ENCODE measurements at places on chromosomes 4 and X. TPM values are rescaled to one million over a fixed set of nuclear protein-coding genes. Genes with fewer than 3 reads are reported as not detected.

RNF128 gene
- 4.2 TPM for total RNA-seq

DNA sequence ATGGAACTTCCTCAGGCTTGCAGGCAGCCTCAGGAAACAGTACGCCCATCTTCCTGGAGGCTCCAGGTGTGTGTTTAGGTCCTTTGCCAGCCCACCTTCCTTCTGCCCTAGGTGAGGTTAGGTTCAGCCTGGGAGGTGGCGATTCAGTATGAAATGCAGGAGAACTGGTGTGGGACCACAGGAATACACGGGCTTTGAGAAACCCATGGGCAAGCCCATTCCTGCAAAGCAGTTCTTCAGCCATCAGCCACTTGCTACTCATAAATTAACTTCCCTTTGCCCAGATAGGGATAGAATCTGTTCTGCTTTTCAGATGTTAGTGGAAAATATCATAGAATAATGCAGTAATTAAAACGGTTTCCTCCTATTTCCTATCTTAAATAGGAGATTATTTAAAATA lies 32.2 kb downstream of the TBC1D14 start:
- DNase-seq, result no peak

GRCh38 chr4:86848136-86848535 lies 1.0 kb downstream of the SLC10A6 start:
- DNase-seq, result no peak

NAA11 gene
- not detected for total RNA-seq

SPANXN4 gene
- total RNA-seq, result not detected

DNA sequence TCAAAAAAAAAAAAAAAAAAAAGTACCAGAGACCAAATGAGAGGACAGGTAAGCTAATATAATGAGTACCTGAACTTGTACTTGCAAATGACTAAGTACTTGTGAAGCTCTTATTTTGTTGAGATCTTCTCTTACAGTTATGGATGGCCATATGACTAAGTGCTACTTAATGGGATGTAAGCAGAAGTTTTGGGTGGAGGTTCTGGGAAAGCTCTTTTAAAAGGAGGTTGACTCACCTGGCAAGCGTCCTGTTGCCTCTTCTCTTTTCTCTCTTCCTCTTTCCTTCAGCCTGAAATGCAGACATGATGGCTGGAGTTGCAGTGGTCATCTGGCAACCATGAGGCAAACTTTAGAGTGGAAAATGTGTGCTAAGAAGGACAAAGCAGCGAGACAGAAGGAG lies 36.9 kb upstream of the MED14 start:
- no peak for DNase-seq

GRCh38 chrX:132986556-132986955 lies 28.1 kb upstream of the HS6ST2 start:
- no peak for DNase-seq

DNA sequence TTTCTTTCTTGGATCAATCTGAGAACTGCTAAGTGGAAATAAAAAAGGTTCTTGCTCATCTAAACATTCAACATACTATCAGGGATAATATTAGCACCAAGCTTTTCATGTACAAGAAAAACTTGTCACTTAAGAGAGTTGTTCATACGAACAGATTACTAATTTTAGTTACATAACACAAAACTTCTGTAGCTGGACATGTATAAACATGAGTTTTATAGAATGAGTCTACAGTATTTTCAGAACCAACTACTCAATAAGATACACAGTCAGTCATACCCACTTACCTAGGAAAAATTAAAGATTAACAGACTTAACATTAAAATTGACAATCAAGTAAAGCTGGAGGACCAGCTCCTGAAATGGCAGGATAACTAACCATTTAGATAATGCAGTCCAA lies 540.1 kb upstream of the FAM241A start:
- DNase-seq, result no peak

GNRHR gene
- not detected for total RNA-seq

STEEP1 gene
- 34.3 TPM for total RNA-seq

- DNase-seq, result no peak
Measured at GRCh38 chr4:87985097-87985886, 9.8 kb downstream of the SPP1 start.

UGT2A2 gene
- total RNA-seq, result 0.69 TPM

CCDC110 gene
- total RNA-seq, result 1.4 TPM

GRCh38 chr4:4991541-4992099 lies 27.6 kb downstream of the CYTL1 start:
- DNase-seq, result no peak

GRCh38 chrX:7654316-7654715 lies 188.7 kb upstream of the VCX start:
- no peak for DNase-seq

DNA sequence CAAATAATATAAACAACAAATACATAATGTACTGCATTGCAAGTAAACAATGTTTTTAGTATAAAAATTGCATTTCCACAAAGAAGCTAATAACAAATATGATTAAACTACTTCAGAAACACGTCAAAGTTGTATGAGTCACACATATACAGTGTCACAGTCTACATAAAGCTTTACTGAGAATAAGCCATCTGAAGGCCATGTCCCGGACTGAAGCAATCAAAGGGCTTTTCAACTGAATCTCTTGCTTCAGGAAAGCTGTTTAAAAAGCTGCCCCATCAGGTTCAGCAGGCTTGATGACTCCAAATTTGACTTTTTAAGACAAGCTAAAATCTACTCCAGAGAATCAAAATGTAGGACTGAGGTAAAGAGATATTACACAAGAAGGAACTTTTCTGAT lies 1476.8 kb downstream of the ADGRL3 start:
- DNase-seq, result no peak

FAM47A gene
- total RNA-seq, result not detected

GRCh38 chr4:52822972-52823701 lies 39.0 kb upstream of the RASL11B start:
- no peak for DNase-seq

PLXNB3 gene
- 2.2 TPM for total RNA-seq

DNA sequence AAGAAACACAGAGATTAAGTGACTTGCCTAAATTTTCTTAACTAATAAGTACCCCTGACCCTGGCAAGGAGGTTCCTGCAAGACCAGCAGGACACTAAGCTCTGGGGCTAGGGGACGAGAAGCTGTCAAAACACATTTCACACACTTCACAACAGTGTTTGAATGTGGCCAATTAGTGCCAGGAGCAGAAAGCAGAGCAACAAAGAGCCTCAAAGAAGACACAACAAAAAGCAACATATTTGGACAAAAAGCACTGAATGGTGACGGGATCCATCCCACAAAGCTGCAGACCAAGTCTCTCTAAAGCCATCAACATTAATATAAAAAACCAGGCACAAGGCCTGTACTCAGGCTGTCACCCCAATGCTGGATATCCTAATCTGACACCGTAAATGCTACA lies 361.9 kb upstream of the RASGEF1B start:
- no peak for DNase-seq

- no peak for DNase-seq
Measured at GRCh38 chrX:96407501-96407900, 277.1 kb upstream of the DIAPH2 start.

RHOXF2 gene
- total RNA-seq, result not detected

SSX4 gene
- not detected for total RNA-seq

RIBC1 gene
- total RNA-seq, result 0.49 TPM

DNA sequence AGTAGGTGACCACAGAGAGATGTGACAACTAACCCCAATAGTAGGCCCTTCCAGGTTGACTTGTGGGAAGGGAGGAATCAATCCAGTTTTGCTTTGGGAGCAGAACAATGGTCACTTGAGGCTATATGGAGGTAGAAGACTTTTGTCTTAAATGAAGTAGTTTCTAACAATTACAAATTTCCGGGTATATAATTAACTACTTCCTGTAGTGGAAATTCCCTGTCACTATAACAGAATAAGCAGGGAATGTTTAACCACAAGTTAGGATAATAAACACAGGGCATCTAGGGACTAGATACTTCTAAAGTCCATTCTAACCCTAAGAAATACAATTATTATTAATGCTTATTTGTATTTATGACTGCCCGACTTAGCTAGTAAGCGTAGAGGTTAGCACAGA lies 99.0 kb upstream of the TRPC3 start:
- DNase-seq, result no peak

GRCh38 chrX:20521222-20521621 lies 254.5 kb upstream of the RPS6KA3 start:
- no peak for DNase-seq

DNA sequence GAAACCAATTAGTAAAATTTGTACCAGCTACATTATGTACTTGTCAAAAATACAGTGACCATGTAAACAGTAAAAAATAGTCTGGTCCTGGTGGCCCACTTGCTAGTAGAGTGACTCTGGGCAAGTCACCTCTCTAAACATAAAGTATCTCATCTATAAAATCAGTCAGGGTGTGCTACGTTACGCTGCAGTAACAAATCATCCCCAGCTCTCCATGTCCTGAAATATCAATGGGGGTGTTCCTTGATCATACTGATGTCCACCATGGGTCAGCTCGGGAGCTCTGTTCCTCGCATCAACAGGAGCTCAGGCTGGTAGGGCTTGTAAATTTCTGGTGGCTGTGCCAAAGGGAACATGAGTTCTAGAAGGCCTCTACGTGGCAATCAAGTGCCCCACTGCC lies 268.6 kb downstream of the RAB28 start:
- DNase-seq, result no peak

FRMD7 gene
- 0.10 TPM for total RNA-seq

DNA sequence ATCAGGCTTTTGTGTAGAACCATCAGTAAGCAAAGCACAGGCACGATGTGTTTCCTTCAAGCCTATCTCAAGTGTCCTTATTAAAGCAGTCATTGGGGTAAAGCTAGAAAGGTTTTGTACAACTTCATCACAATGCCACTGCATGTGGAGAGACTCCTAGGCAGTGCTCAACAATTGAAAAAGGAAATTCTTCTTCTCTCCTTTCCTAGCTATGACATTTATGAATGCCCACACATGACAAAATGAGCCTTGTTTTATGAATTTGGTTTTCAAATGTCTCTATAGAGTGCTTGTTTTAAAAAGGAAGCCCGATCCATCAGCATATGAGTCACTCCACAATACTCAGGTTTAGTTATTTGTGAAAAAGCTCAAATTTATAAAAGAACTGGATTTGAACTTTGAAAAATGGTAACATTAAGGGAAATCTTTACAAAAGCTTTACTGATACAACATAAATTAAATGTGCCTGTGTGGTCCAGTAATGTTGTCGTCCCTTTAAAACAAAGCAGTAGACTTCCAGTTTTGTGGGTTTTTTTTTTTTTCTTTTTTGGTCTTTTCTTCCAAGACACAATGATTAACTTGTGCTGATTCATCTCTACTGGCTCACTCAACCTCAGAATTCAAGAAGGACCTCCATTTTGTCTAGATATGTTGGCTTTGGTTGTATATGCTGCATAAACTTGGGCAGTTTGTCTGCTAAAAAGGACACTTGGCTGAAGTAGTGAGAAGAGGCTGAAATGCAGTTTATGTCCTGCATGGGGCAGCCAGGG lies 273.8 kb downstream of the GASK1B start:
- DNase-seq, result no peak

- DNase-seq, result no peak
Measured at GRCh38 chrX:39626749-39627148, 471.0 kb downstream of the BCOR start.

CENPVL2 gene
- total RNA-seq, result not detected

DNA sequence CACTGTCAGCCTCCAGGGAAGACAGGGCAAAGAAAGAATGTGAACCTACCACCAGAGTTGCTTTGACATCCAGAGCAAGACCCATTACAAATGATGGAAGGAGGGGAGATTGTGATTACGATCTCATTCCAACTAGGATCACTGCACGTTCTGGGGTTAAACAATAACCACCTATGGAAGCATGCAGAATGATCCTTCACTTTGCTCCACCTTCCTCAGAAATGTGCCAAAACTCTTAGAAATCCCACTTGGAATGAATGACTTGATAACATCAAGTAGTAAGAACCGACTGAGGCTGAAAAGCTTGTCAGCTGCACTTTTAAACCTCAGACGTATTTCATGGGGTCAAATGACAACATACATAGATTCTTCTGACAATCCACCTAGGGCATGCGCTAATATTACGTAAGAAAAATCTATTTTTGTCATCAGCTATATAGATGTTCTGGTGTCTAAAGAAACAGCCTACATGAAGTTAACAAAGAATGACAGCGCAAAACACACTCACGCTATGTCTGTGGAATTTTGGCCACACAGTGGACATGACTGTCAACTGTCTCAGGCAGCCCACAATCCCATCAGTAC lies 3.5 kb upstream of the STS start:
- no peak for DNase-seq

GRCh38 chrX:139783030-139783429 lies 75.1 kb upstream of the MCF2 start:
- DNase-seq, result no peak
